Stimulated activated CD4-positive, alpha-beta T cell treated with anti-CD3 and anti-CD28 coated beads, Interleukin-15, amount 100 ng/mL, for 24 hours (primary cell): ENCODE measurements at places on chromosomes 2 and 18.

- no peak for DNase-seq
These were observed 175.7 kb upstream of the RND3 start for GRCh38 chr2:150663143-150663542.

DNA sequence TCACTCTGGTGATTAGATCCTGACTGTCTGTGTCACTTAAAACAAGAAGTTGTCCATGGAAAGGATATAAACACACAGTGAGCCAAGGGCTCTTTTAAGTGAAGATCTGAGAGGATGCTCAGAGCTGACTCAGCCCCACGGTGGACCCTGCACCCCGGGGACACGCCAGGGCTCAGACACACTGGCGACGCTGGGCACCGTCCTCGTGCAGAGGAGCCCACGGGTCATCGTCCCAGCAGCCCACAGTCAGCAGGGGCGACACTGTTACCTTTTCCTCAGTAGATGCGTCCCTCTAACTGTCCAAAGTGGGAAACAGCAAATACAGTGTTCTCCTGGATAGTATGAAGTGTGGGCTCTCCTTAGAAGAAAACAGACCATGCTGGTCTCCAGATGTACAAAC lies 225.6 kb downstream of the HDAC4 start:
- DNase-seq, result no peak

DNA sequence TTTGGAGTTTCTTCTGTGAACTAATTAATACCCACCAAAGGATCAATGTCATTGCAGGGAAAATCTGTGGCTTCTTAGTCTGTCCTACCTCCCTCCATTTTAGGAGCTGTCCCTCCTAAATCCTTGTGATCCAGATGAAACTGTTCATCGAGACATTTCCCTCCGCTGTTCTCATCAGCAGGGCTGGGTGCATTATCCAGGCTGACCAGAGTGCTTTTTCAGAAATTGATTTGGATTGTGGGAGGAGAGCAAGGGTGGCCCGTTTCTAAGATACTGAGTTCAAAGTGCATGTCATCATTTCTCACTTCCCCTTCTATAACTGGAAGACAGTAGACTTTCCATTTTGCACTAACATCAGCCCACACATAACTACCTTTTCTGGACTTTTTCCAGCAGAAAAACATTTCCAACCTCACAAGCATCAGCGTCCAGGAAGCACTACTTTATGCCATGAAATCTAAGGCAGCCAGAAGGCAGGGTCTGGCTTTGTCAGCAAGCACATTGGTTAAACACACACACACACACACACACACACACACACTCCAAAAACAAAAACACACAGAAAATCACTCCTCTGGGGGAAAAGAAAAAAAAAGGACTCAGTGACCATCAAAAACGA lies 94.1 kb downstream of the ANKRD44 start:
- DNase-seq, result peak; percentile 36

DNA sequence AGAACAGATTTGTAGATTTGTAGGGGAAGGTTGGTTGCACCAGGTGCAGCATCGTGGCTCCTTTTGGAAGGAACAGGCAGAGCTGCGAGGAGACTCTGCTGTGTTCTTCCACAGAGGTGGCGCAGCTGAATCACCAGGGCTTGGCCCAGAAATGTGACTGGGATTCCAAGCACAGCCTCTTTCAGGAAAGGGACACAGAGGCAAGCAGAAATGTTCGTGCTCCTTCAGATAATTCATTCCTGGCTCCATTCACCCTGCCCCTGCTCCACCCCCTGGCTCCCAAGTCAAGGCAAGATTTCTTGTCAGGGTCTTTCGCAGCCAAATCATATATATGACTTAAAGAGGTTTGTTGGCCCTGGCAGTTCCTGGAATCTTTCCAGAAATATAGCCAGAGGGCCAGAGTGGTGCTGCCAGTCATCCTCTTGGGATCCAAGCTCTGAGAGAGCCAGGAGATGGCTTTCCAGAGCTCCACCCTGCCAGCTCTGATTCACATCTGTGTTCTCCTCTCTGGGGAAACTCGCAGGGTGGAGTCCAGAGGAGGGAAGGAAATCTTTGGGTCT lies 203.9 kb upstream of the TANK start:
- DNase-seq, result no peak

- DNase-seq, result no peak
These were observed 46.9 kb upstream of the EFEMP1 start for GRCh38 chr2:55970500-55970899.

DNA sequence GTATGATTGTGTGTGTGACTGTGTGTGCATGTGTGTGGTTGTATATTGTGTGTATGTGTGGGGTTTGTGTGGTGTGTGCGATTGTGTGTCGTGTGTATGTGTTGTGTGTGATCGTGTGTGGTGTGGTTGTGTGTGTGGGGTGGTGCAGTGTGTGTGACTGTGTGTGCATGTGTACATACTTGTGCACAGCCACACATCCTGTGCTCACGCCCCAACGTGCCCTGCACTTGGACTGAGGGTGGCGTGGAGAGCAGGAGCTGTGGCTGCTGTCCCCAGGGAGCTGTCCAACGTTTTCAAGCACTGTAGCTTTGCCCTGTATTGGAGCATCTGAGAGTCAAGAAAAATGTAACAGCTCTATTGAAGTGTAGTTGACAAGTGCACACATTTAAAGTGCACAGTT lies 243.2 kb upstream of the HDAC4 start:
- no peak for DNase-seq

- no peak for DNase-seq
These were observed 87.1 kb downstream of the SS18 start for GRCh38 chr18:26003356-26003755.

DNA sequence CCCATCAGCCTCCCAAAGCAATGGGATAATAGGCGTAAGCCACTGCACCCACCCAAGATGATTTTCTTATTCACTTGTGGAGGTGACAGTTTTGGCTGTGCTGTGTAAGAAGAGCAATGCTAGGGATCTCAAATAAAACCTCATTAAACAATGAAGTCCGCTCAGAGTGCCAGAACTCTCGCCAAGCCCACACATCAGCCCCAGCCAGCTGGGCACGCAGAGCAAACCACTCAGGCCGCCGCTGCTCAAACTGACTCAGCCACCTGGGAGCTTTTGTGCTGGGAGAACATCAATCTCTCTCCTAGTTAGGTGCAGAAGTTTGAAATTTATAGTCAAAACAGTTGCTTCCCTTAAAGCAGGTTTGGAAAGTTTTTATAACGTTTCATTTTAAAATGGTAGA lies 47.6 kb downstream of the RNF152 start:
- DNase-seq, result no peak

DNA sequence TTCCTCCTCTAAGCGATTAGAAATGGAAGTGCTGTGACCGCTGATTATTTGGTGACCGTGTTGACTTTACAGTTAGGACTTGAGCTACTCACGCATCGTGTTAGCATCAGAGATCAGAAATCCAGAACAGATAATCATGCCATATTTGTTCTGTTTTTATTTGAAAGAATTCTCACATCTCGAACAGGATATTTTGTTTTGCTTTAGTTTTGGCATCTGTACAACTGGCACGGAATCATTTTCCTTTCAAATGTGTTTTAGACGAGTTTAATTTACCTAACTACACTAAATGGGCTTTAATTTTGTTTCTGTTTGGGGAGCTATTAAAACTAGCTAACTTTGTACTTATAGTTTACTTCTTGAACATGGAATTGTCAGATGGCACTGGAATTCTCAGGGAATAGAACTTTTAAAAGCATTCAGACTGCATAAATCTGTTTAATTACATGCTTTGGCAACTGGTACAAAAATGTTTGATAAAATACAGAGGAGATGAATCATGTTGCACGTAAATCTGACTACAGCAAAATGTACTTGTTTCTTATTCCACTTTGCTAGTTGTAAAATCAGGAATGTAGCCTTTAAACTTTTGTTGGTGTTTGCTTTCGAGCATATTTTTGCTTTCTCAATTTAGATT lies 1.4 kb downstream of the ITPRID2 start:
- DNase-seq, result no peak

- DNase-seq, result no peak
These were observed 14.9 kb upstream of the ECEL1 start for GRCh38 chr2:232502511-232502910.

DNA sequence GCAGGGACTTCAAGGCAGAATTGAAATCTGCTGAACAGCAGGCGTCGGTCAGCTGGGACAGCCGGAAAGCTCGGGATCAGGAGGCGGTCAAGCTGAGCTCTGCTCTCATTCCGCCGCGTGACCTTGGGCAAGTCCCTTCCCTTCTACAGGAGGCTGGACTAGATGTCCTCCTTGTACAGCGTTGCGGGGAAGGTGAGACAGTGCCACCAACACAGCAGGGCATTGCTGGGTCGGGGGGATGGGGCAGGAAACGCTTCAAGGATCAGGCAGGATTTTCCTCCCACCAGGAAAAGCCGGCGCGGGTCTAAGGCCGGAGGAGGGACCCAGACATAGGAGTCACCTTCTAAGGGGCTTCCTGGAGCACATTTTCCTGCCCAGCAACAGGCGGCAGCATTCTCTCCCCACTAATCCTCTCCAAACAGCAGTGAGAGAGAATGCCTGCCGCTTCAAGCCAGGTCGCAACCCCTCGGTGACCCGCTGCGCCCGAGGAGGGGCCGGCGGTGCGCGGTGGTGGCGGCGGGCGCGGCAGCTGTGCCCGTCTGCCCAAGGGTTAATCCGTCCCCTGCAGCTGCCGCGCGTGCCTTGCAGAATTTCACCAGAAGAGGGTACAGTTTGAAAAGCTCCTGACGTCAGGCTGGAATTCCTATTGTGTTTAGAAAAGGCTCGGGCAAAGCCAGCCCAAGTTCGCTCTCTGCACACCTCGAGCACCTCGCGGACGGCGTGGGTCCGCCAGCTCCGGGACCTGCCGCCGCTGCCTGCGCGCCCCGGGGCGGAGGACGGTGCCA lies at the start of gene KCNF1:
Gene KCNF1, plus strand, starts transcription at position 644 of the 785 bp plus-strand sequence. CDS start 493 bp downstream, outside the sequence.
- DNase-seq, result peak; percentile 14

- DNase-seq, result no peak
These were observed 523.5 kb downstream of the TMEM182 start for GRCh38 chr2:103285354-103285753.
